Astrocyte (in vitro differentiated cells and primary cell): ENCODE measurements at places on chromosomes 3 and 15. TPM values are rescaled to one million over a fixed set of nuclear protein-coding genes. Genes with fewer than 3 reads are reported as not detected.
A peak's percentile ranks its signal among the peaks of the same experiment; 100 is the strongest.

Gene MST1R
- 0.46 and 0.57 TPM in 2 replicates for total RNA-seq

- H3K4me3 ChIP-seq, result no peak overlapping the region
- peaks cover 14% of the 10 kb centered on the region for H3K4me1 ChIP-seq
- H3K36me3 ChIP-seq, result no peaks in the 10 kb centered on the region
- no peak overlapping the region for H3K27ac ChIP-seq
- DNase-seq, result no peak
- H3K27me3 ChIP-seq, result peaks cover 16% of the 10 kb centered on the region
Observed at GRCh38 chr3:194001728-194002459, 134.1 kb upstream of the HES1 start.

DNA sequence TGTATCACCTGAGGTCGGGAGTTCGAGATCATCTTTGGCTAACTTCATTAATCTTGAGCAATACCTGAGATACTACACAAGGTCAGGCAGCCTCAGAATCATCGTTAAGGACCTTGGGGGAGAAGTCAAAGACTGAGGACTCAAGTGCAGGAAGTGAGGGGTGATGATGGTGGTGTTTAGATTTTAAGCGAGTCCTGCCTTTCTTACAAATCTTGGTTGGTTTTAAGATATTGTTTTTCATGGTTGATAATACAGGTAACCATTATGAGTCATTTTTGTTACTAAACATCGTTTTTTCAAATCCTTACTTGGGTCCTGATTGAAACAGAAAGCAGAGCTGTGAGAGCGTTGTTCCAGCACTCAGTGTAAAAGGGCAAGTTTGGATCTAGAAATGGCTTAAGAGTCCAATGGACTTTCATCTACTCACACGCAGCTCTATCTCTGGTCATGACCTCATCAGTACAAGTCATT lies 4.1 kb downstream of the RASGRP1 start:
- H3K36me3 ChIP-seq, result no peaks in the 10 kb centered on the region
- H3K27me3 ChIP-seq, result peaks cover 19% of the 10 kb centered on the region
- H3K27ac ChIP-seq, result no peak overlapping the region
- H3K4me1 ChIP-seq, result peaks cover 8% of the 10 kb centered on the region

Gene CYP19A1
- total RNA-seq, result 0.65 and 0.75 TPM in 2 replicates

Gene TUBGCP5
- total RNA-seq, result 13.3 and 13.8 TPM in 2 replicates

GRCh38 chr3:181860235-181860634 lies 148.5 kb downstream of the SOX2 start:
- H3K4me1 ChIP-seq, result no peaks in the 10 kb centered on the region
- DNase-seq, result no peak
- no peak overlapping the region for H3K27ac ChIP-seq
- H3K4me3 ChIP-seq, result no peak overlapping the region
- no peaks in the 10 kb centered on the region for H3K27me3 ChIP-seq
- H3K36me3 ChIP-seq, result no peaks in the 10 kb centered on the region

DNA sequence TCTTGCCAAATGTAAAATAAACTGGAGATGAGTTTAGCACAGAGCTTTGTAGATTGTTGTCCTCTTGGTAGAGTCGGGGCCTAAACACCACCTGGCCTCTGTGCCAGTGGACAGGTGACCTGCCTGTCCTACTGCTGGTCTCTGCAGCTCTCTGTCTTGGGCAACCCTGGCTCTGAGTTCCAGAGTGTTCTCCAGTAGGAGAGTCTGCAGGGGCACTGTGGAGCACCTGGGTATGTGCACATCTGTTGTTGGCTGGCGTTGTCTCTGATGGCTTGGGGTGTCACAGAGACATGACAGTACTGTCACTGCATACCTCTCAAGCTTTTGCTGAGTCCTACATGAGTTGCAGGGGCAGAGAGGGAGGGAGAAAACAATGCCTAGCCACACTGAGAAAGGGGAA lies 112.6 kb downstream of the IGF1R start:
- no peak overlapping the region for H3K4me3 ChIP-seq
- no peaks in the 10 kb centered on the region for H3K27me3 ChIP-seq
- H3K36me3 ChIP-seq, result no peaks in the 10 kb centered on the region
- H3K27ac ChIP-seq, result no peak overlapping the region
- H3K4me1 ChIP-seq, result no peaks in the 10 kb centered on the region

Gene CADPS
- total RNA-seq, result 5.4 and 7.1 TPM in 2 replicates

- no peaks in the 10 kb centered on the region for H3K36me3 ChIP-seq
- H3K4me1 ChIP-seq, result peaks cover 11% of the 10 kb centered on the region
- peak; percentile 95 for DNase-seq
- no peak overlapping the region for H3K27ac ChIP-seq
- no peaks in the 10 kb centered on the region for H3K27me3 ChIP-seq
Observed at GRCh38 chr15:78930577-78931388, 14.1 kb downstream of the CTSH start.

GRCh38 chr15:67307889-67308597 lies 53.5 kb downstream of the IQCH start:
- no peak for DNase-seq
- H3K36me3 ChIP-seq, result no peaks in the 10 kb centered on the region
- H3K27me3 ChIP-seq, result no peaks in the 10 kb centered on the region
- no peak overlapping the region for H3K27ac ChIP-seq
- no peaks in the 10 kb centered on the region for H3K4me1 ChIP-seq
- H3K4me3 ChIP-seq, result no peak overlapping the region

GRCh38 chr3:38368238-38368637 lies 21.7 kb downstream of the XYLB start:
- DNase-seq, result no peak
- H3K27me3 ChIP-seq, result no peaks in the 10 kb centered on the region
- no peak overlapping the region for H3K27ac ChIP-seq

- no peak overlapping the region for H3K4me3 ChIP-seq
- H3K4me1 ChIP-seq, result no peaks in the 10 kb centered on the region
- no peaks in the 10 kb centered on the region for H3K27me3 ChIP-seq
Observed at GRCh38 chr15:61196711-61197586, 32.2 kb downstream of the RORA start.

DNA sequence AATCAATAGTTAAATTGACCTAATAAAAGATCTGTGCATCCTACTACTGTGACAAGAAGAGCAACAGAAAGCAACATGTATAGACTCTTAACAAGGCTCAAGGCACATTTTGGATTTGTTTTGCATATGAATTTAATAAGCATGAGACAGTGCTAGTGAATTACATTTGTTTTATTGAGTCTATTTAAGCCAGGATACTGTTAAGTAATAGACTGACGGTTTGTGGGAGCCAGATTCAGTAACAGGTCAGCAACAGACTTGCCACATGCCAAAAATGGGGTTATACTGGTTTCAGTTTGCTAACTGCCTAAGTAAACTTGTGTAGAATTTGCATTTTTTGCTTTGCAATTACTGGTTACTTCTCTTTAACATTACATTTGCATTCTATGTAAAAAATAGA lies 54.0 kb downstream of the MBNL1 start:
- no peaks in the 10 kb centered on the region for H3K36me3 ChIP-seq
- DNase-seq, result no peak
- no peaks in the 10 kb centered on the region for H3K27me3 ChIP-seq
- no peak overlapping the region for H3K27ac ChIP-seq

DNA sequence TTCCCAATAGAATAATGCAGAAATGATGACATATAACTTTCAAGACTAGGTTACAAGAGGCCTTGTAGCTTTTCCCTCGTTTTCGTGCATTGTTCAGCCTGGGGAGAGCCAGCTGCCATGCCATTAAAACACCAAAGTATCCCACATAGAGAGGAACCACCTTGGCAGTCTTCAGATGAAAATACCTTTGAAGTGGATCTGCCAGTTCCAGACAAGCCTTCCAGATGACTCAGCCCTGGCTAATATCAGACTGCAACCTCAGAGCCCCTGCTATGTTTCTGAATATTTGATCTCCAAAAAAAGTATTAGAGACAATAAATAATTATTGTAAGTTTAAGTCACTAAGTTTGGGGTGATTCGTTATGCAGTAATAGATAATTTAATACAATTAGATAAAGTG lies 294.3 kb upstream of the GBE1 start:
- peak; percentile 57 for DNase-seq
- H3K4me1 ChIP-seq, result no peaks in the 10 kb centered on the region
- no peak overlapping the region for H3K4me3 ChIP-seq
- H3K27me3 ChIP-seq, result no peaks in the 10 kb centered on the region
- no peak overlapping the region for H3K27ac ChIP-seq

GRCh38 chr3:10678796-10679376 lies 137.1 kb upstream of the SLC6A11 start:
- no peak overlapping the region for H3K27ac ChIP-seq
- no peak for DNase-seq
- H3K4me3 ChIP-seq, result no peak overlapping the region
- peaks cover 4% of the 10 kb centered on the region for H3K27me3 ChIP-seq
- H3K36me3 ChIP-seq, result no peaks in the 10 kb centered on the region

DNA sequence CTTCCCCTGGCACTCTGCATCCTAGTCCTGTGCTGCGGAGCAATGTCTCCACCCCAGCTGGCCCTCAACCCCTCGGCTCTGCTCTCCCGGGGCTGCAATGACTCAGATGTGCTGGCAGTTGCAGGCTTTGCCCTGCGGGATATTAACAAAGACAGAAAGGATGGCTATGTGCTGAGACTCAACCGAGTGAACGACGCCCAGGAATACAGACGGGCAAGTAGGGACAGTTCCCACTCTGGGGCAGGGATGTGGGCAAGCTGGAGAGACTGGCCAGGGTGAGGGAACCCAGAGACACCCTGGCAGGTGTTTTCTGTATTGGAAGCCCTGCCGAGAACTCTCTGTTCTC lies 247 bp downstream of the FETUB start:
- peaks cover 2% of the 10 kb centered on the region for H3K27me3 ChIP-seq
- H3K4me3 ChIP-seq, result no peak overlapping the region
- H3K27ac ChIP-seq, result no peak overlapping the region
- H3K36me3 ChIP-seq, result no peaks in the 10 kb centered on the region
- peak; percentile 32 for DNase-seq

DNA sequence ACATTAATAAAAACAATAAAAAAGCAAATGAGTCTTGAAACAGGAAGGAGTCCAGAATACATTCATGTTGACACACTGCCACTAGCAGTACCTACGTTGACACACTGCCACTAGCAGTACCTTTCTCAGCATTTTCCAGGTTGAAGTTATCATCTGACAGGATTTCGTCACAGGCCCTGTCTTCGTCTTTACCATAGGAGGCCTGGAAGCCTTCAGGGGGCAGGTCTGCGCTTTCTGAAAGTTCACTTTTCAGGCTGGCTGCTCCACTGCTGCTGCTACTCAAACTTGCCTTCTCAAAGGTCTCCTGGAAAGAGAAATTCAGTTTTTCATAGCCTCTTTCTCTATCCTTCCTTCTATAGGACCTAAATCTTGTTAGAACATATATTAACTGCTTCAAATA lies 194.7 kb downstream of the NEK10 start:
- H3K27ac ChIP-seq, result no peak overlapping the region
- H3K4me1 ChIP-seq, result no peaks in the 10 kb centered on the region

Gene LRRN1
- total RNA-seq, result 17.4 and 35.6 TPM in 2 replicates

Gene TMCO5A
- not detected in 2 replicates for total RNA-seq

Gene KIF23
- total RNA-seq, result 8.1 and 11.8 TPM in 2 replicates

- no peak overlapping the region for H3K27ac ChIP-seq
- DNase-seq, result no peak
- H3K27me3 ChIP-seq, result no peaks in the 10 kb centered on the region
- H3K36me3 ChIP-seq, result no peaks in the 10 kb centered on the region
Observed at GRCh38 chr3:154864947-154865346, 215.2 kb upstream of the MME start.

Gene IL16
- total RNA-seq, result 0.24 and 0.36 TPM in 2 replicates

Gene RNF168
- total RNA-seq, result 18.0 and 18.3 TPM in 2 replicates

- H3K27ac ChIP-seq, result no peak overlapping the region
- peak; percentile 32 for DNase-seq
- H3K4me3 ChIP-seq, result no peak overlapping the region
- no peaks in the 10 kb centered on the region for H3K4me1 ChIP-seq
- H3K27me3 ChIP-seq, result no peaks in the 10 kb centered on the region
Observed at GRCh38 chr3:40179016-40179415, 130.5 kb upstream of the EIF1B start.

Gene ABCF3
- total RNA-seq, result 61.1 and 70.9 TPM in 2 replicates

GRCh38 chr3:12255393-12255792 lies 33.5 kb upstream of the PPARG start:
- H3K36me3 ChIP-seq, result no peaks in the 10 kb centered on the region
- H3K27ac ChIP-seq, result no peak overlapping the region

Gene A4GNT
- total RNA-seq, result not detected in 2 replicates

DNA sequence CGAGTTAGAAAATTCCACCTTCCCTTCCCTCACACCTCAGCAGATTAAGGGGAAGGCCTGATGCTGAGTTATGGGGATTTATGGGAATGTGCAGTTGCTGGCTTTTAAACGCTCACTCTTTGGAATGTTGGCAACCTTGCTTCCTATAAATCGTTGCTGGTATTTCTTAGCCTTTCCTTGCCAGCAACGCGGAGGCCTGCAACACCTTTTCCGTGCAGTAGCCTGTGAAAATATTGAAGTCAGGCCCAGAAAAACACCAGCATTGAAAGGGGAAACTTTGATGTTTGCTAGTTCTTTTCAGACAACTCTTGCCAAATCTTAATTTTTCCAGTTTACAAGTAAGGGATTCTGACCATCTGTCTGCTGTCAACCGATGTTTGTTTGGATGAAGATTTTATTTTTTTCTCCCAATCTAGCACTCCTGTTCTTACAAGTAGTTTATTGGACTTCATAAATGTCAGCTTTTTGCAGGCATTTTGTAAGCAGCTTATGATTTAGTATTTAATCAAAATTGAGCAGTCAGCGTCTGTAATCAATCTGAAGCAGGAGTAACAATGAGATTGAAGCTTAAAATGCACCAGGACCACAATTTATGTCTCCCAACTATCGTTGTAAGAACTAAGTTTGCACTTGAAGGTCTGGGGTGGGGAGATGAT lies 251.0 kb downstream of the RPLP1 start:
- no peaks in the 10 kb centered on the region for H3K36me3 ChIP-seq
- H3K4me1 ChIP-seq, result no peaks in the 10 kb centered on the region
- H3K4me3 ChIP-seq, result no peak overlapping the region
- H3K27ac ChIP-seq, result no peak overlapping the region
- H3K27me3 ChIP-seq, result no peaks in the 10 kb centered on the region
- peak; percentile 80 for DNase-seq

- no peaks in the 10 kb centered on the region for H3K4me1 ChIP-seq
- H3K27ac ChIP-seq, result no peak overlapping the region
- H3K4me3 ChIP-seq, result no peak overlapping the region
- peak; percentile 15 for DNase-seq
Observed at GRCh38 chr3:71646971-71647370, 63.4 kb upstream of the FOXP1 start.

Gene ATOSA
- total RNA-seq, result 33.8 and 35.4 TPM in 2 replicates

Gene ALAS1
- total RNA-seq, result 51.4 and 56.3 TPM in 2 replicates

GRCh38 chr3:129505341-129505740 lies 23.1 kb upstream of the RHO start:
- no peak for DNase-seq
- no peak overlapping the region for H3K4me3 ChIP-seq
- H3K36me3 ChIP-seq, result peaks cover 4% of the 10 kb centered on the region
- H3K27me3 ChIP-seq, result no peaks in the 10 kb centered on the region
- H3K27ac ChIP-seq, result no peak overlapping the region
- no peaks in the 10 kb centered on the region for H3K4me1 ChIP-seq

DNA sequence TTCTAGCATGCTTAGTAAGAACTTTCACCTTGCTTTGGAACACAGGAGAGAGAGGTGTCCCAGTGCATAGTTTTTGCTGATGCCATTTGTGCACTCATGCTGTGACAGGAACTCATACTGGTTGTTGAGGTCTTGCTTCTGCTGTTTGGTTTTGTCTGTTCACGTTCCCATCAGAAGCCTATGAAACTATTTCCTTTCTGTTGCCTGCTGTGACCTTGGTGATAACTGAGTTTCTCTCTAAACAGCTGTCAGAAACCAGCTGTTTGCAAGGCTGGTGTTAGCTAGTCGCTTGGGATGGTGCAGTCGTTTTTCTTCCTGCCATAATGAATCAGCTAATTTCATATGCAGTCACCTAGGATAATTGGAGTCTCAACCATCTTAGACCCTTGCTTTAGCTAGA lies 724.1 kb downstream of the GRM7 start:
- no peaks in the 10 kb centered on the region for H3K27me3 ChIP-seq
- H3K4me1 ChIP-seq, result no peaks in the 10 kb centered on the region
- H3K27ac ChIP-seq, result no peak overlapping the region
- no peaks in the 10 kb centered on the region for H3K36me3 ChIP-seq
- no peak overlapping the region for H3K4me3 ChIP-seq
